ENCODE measurements at places on chromosomes 3 and 15.

GRCh38 chr3:106440672-106441071 is 571.9 kb upstream of the CBLB start:
- DNase-seq, result no peak

DNA sequence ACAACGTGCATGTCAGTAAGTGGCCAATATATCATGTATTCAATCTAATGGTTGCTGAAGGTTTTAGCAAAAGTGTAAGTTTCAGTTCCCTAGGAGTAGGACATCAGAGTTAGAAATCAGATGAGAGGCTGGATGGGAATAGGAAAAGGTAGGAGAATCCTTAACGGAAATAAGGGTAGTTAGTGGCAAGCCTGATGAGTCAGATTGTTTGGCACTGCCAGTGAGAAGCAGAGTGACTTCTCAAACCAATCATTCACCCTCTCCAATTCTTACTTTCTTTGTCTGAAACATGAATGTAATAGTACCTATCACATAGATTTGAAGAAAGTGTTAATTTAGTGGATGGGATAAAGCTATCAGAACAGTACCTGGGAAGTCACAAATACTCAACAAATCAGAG is 894.0 kb downstream of the NTRK3 start:
- no peak for DNase-seq

DNA sequence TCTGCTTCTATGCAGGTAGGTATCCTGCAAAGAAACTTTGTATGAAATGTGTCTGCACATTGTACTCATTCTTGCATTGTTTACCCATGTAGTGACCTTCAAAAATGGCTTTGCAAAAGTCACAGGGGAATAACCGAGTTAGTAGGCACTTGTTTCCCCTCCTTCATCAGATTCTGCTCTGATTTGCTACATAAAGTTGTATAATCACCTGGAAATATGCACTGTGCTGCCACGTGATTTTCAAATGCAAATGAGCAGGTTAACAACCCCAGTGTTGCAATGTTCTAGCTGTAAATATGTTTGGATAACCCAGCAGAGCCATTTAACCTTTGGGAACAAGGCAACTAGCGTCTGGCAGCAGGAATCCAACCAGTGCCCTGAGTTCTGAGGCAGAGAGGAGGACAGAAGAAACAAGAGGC is at the start of gene KNG1:
KNG1 (plus strand) TSS at position 321 of the 419 bp plus-strand sequence. CDS start 184 bp downstream, outside the sequence.
- no peak for DNase-seq

DNA sequence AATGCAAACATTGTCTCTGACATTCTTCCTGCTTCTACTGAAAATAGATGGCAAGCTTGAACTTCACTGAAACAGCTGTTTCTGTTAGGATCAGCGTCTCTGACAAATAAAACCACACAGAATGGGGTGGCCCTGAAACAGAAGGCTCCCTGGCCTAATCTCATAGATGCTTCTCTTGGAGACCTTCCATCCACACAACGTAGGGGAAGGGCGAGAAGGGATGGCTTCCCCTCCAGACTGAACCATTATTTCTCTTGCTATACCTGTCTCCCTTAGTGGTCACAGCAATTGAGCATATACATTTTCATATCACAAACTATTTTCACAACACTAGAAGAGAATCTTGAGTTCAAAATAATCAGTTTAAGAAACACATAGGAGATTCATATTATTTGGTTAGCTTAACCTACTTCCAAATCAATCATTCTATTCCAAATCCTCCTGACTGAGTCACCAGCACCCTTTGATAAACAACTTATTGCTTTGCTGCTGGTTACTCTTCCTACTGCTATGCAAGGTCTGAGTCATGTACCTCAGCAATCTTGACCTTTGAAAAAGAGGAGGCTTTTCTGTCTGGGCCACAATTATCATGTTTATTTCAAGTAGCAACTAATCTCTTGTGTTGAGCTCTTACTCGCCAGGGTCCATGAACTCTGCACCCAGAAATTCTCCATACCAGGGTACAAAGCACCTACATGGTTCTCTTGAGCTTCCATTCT is 45.5 kb downstream of the CBLB start:
- no peak for DNase-seq

- DNase-seq, result no peak
These were observed 14.4 kb upstream of the CMSS1 start for GRCh38 chr3:99803297-99803696.

DNA sequence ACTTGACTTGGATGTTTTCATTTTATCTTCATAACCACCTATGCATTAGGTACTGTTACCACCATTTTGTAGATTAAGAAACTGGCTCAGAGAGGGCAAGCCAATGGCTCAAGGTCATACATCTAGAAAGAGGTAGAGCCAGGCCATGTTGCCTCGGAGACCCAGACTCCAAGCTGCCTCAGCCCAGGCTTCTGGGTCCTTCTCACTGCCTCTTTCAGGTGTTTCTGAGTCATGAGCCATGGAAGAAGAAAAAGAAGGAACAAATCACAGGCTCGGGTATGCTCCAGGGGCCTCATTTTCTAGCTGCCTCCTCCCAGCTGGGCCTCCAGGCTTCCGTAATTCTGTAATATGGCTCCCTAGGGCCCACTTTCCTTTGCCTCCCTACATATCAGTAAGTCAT is 226.5 kb upstream of the TOPAZ1 start:
- no peak for DNase-seq

DNA sequence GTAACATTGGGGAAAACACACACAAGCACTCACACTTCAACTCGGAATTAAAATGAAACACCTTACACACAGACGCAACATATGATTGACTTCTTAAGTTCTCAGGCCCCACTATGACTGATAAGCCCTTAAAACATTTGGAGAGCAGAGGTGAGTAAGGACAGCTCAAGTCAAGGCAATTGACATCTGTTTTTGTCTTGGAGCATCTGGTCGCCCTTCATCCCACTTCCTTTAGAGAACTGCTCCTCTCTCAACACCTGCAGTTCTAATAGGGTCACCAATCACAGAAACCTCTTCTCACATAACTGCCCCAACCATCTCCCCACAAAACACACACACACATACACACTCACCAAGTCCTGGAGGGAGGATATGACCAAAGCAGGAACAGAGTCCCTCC is 43.4 kb downstream of the ERC2 start:
- no peak for DNase-seq

DNA sequence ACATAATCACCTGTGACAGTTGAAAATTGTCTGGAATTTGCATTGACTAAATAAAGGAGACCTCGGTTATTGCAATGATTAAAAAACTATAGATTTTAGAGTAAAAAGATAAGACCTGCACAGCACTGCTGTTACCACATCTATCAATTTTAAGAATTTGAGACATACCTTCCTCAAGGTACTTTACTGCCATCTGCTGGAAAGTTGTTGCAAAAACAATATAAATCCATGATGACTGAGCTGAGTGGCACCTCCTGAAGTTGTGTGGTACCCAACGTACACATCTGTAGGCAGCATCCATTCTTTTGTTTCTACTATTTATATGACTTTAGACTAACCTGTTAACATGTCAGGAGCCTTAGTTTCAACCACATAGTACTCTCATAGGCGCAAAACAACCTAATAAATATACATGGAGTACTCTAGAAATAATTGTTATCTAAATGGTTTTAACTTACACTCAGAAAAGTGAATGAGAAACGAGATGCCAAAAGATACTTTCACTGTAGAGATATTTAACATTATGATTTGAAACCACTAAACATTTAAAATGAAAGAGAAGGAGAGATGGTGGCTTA is 106.7 kb downstream of the GHSR start:
- DNase-seq, result no peak

GRCh38 chr15:81749716-81750375 is 296.0 kb downstream of the MEX3B start:
- no peak for DNase-seq

DNA sequence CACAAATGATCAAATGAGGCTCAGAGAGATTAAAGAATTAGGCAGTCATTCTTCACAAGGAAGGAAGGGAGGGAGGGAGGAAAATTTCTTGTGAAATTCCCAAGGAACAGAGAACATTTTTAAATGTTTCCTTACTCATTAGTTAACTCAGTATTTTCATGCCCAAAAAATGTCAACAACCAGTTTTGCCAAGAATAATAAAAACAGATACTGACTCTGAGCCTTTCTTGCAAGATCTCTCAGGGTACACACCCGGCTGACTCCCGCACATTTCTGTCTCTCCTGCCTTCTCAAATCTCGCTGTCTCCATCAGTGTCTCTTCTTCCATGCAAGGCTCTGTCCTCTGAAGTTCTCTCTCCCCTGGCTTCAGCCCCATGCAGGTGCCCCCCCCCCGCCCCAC is 265.9 kb downstream of the TJP1 start:
- DNase-seq, result no peak

DNA sequence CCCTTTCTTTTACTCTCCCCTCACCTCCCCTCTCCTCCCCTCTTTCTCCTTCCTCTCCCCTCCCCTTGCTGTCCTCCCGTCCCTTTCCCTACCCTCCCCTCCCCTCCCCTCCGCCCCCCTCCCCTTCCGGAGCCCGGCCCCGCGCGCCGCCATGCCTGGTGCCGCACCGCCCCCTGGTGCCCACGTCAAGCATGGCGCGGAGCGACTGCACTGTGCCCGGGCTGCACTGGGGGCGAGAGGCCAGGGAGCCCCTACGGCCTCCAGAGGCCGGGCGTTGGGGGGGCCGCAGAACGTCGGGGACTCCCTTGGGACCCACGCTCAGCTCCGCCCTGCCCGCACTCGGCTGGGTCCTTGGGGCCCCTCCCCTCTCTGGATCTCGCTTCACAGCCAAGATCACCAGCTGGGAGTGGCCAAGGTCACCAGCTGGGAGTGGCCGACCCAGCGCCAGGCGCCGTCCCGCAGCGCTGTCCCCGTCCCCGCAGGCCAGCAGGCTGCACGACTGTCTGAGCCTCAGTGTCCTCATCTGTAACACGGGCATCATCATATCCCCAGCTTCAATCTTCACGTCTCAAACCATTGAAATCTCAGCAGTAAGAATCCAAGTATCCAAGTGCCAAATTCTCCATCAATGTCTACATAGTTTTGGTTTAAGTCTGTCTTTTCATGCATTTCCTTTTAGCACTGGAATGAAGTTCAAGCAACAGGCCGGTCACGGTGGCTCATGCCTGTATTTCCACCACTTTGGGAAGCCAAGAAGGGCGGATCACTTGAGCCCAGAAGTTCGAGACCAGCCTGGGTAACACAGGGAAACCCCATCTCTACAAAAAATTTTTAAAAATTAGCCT is 42.5 kb downstream of the TPRA1 start:
- peak; percentile 73 for DNase-seq

GRCh38 chr3:158486200-158486599 is 84.8 kb upstream of the MLF1 start:
- no peak for DNase-seq
